ENCODE measurements at places on chromosomes 3 and 15. TPM values are rescaled to one million over a fixed set of nuclear protein-coding genes. Genes with fewer than 3 reads are reported as not detected.

Gene ZNF385D
- 2.4 TPM for total RNA-seq

Gene TADA3
- total RNA-seq, result 61.7 TPM

Gene PLCB2
- 8.5 TPM for total RNA-seq

Gene WDR49
- total RNA-seq, result 0.08 TPM

Gene GP9
- total RNA-seq, result not detected
